ENCODE measurements at places on chromosomes 4 and X. TPM values are rescaled to one million over a fixed set of nuclear protein-coding genes. Genes with fewer than 3 reads are reported as not detected.

GRCh38 chrX:18101087-18101486, 119.6 kb downstream of the BEND2 start:
- no peak for DNase-seq

DNA sequence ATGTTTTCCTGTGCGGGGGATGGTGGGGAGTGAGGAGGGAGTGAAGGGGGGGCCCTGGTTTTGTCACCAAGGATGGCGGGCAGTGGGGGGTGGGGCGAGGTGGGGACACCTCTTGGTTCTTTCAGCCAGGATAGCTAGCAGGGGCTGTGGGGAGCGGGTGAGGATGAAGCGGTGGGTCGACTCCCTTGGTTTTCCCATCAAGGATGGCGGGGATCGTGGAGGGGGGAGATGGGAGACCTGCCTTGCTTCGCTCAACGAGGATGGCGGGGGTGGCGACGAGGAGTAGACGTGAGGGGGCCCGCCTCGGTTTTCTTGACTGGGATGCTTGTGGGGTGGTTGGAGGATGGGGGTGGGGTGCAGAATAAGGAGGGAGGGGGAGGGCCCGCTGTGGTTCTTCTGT, 643 bp downstream of the FHL1 start:
- DNase-seq, result peak; percentile 22

DNA sequence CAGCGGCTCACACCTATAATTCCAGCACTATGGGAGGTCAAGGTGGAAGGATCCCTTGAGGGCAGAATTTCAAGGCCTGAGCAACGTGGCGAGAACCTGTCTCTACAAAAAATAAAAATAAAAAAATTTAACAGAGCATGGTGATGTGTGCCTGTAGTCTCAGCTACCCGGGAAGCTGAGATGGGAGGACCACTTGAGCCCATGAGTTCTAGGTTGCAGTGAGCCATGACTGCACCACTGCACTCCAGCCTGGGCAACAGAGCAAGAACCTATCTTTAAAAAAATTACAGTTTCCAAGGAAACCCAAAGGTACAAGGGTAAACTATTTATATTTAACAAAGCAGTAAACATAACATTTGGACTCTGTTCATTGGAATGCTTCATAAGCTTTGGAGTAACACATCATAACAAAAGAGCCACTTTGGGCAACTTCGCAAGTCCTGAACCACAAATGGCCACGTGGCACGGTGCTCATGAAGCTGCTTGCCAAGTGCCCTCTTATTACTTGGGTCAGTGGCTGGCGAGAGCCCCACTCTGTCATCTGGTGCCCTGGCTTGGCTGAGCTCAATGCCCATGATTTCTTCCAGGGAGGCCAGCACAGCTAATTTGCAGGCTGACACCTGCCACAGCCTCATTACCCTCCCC, 165.6 kb downstream of the SH3KBP1 start:
- no peak for DNase-seq

DNA sequence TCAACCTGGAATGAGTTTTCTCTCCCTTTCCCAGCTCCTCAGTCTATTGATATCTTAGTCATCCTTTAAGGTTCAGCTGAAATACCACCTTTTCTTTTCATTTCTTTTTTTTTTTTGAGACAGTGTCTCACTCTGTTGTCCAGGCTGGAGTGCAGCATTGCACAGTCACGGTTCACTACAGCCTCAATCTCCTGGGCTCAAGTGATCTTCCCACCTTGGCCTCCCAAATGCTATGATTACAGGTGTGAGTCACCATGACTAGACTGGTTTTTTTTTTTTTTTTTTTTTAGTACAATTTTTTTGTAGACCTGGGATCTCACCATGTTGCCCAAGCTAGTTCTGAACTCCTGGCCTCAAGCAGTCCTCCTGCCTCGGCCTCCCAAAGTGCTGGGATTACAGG, 28.9 kb downstream of the AFF1 start:
- DNase-seq, result peak; percentile 15

DNA sequence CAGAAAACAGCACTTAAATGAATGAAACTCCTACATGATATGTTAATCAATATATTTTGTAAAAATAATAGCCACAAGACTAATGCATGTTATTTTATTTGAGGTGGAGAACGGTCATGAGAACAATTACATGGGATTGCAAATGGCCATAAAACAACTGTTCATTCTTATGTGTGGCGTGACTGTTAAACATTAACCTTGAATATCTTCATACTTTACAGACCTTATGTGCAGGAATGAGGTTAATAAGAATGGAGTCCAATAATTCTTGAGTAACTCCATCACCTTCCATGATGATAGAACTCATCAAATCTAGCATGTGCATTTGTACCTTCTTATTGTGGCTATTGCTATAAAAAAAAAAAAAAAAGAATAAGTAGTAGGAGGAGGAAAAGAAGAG, 55.3 kb downstream of the PDS5A start:
- no peak for DNase-seq

The DUSP21 gene
- total RNA-seq, result not detected

The WAS gene
- 85.9 TPM for total RNA-seq

The PASD1 gene
- total RNA-seq, result not detected

GRCh38 chrX:12747433-12747832, 43.8 kb upstream of the PRPS2 start:
- DNase-seq, result no peak

DNA sequence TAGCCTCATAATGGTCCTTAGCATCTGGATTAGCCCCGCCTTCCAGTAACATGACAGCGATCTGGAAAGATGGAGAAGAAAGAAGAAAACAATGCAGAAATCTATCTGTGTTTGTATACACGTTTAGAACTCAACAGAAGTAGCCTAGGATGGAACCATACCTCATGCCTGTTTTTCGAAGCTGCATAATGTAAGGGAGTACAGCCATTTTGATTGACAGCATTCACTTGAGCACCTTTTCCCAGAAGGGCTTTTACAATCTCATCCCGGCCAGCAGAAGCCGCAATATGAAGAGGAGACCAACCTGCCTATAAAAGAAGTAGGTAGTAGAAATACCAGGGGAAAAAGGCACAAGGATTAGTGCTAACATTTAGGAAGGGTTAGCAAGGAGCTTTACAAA, 3.5 kb downstream of the PSMD10 start:
- DNase-seq, result no peak

The MAP7D2 gene
- 0.59 TPM for total RNA-seq

GRCh38 chr4:25813448-25814106, 49.2 kb downstream of the SEL1L3 start:
- DNase-seq, result no peak

DNA sequence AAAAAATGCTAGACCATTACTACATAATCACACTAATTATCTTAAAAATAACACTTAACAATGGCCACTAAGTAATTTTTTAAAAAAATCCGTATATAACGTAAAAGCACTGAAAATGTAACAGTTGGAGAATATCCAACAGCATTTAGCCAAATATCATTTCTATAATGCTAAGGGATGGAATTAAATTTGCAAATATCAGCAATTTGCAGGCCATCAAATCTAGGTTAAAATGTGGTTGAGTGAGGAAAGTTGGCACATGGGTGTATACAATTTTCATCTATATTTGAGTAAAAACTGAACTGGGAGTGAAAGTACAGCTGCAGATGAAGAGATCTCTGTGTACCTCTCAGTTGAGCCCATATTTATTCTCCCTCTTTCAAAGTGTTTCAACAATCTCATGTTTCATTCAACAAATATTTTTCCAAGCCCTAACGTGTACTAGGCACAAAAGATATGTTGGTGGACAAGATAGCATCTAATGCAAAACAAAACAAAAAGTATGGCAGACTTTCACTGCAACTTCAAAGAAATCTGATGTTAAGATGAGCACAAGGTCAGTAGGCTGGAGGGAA, 63.0 kb downstream of the MBNL3 start:
- no peak for DNase-seq

- DNase-seq, result no peak
These were observed 74.6 kb downstream of the AMELX start for GRCh38 chrX:11367609-11368430.

The KLB gene
- total RNA-seq, result not detected

DNA sequence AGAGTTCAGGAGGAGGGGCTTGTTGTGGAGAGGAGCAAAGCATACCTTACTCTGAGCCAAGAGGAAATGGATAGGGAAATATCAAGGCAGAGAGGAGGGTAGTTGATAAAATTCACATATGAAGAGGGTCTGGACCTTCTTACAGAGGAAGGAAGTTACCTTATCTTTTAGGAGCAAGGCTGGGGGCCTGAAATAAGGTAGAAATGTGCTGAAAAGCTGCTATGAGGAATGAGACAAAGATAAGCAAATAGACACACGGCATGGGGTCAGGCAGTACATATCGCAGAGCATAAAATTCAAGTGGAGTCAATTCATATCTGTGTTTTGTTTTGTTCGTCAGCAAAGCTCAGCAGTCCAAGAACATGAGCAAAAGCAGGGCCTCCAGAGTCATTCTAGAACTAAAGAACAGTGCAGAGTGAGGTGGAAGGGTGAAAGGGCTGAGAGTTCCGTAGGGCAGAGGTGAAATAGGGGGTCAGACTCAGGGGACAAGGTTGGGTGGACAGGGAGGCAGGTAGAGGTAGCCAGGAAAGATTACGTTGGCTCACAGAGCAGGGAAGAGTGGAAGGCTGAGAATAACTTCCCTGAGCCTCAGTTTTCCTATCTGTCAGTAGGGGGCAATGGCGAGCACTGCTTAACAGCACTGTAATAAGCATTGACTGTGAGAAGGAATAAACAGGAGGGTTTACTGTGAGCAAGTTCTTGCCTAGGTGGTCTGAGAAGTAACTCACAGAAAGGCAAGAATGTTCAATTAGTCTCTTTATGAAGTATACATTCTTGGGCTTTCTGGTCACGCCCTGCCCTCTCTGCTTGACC, 9.2 kb downstream of the VSIG4 start:
- peak; percentile 42 for DNase-seq

DNA sequence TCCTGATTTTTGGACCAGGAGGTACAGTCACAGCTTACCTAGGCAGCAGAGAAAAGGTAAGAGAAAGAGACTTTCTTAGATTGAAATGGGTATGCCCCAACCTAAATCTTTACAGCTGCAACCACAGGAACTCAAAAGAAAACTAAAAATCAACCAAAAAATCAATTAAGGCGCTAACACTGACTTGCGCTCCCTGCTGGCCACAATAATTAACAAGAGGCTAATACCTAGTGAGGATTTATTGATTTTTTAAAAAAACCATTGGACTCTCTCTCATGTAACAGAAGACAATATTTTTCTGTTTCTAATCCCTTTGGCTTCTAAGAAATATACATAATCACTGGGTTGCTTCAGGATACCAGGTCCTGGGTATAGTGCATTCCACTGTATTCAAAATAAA, 153.9 kb upstream of the TENM3 start:
- peak; percentile 6 for DNase-seq

GRCh38 chr4:136383082-136383481, 1149.2 kb downstream of the PCDH18 start:
- DNase-seq, result no peak

DNA sequence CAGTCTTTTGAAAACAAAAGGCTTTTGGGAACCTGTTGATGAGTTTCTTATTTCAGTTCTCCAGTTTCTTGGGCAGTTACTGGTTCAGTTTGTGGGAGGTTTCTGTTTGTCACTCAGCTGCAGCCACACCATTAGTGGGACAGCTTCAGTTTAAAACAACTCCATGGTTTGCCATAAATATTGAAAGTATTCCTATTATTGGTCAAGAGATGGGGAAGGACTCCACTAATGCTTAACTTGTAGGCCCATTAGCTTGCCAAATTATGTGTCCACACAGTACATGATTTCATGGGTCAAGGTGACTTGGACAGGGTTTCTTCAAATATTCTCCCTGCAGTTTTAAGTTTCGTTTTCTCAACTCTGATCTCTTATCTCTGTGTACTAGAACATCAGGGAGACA, 15.5 kb upstream of the ASIC5 start:
- no peak for DNase-seq

GRCh38 chr4:129342819-129343408, 247.0 kb downstream of the C4orf33 start:
- DNase-seq, result no peak

DNA sequence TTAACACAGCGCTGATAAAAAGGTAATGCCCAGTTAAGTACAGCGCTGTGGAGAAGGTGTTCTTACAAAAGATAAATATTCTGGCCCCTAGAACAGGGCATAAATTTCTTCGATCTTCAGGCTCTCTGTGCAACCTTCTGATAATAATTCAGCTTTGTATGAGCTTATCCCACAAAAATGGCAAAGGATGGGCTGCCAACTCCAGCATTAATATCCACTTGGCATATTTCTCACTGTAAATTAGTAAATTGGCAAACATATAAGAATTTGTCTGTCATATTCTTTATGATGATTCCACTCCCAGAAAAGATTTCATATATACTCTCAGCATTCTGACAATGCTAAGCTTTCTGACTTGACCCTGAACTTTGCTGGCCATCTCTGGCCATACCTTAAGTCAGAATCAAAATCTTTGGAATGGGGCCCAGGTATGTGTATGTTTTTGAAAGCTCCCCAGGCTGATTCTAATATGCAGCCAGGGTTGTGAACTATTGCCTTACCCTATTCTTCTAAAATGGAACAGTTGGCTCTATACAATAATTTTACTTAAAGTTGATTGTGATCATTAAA, 134.8 kb downstream of the FRYL start:
- DNase-seq, result no peak

- DNase-seq, result peak; percentile 11
These were observed 12.3 kb downstream of the ZNF182 start for GRCh38 chrX:47991263-47992094.

DNA sequence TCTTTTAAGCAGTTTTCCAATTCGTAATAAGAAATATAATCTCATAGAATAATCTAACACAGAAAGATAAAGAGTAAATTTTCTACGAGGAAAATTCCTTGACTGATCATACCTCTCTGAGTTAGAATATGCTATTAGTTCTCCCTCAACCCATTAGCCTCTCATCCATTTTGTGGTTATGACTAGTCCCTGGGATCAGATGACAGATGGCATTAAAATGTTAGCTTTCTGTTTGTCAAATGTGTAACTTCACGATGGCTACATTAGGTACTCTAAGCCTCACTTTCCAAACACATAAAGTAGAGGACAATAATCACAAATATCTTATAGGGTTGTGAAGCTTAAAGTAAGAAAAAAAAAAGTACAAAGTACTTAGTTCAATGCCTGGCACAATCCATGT, 112.2 kb downstream of the ZAR1 start:
- no peak for DNase-seq

The USP38 gene
- total RNA-seq, result 20.0 TPM

GRCh38 chr4:140808256-140808655, 52.1 kb upstream of the TBC1D9 start:
- no peak for DNase-seq

GRCh38 chrX:13007519-13008188, 32.7 kb downstream of the TMSB4X start:
- no peak for DNase-seq

DNA sequence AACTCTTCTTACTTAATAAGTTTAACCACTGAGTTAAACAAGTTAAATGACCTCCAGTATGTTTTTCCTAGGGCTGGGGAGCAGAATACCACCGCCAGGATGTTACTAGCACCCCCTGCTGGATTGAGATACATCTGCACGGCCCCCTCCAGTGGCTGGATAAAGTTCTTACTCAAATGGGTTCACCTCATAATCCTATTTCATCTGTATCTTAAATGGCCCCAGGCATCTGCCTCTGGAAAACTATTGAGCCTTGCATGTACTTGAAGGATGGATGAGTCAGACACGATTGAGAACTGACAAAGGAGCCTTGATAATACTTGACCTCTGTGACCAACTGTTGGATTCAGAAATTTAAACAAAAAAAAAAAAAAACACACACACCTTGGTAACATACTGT, 61.5 kb upstream of the MMAA start:
- peak; percentile 78 for DNase-seq
